ENCODE measurements at places on chromosomes 3 and 15.

- DNase-seq: no peak
Observed at GRCh38 chr3:112514527-112515128, 15.4 kb upstream of the BTLA start.

DNA sequence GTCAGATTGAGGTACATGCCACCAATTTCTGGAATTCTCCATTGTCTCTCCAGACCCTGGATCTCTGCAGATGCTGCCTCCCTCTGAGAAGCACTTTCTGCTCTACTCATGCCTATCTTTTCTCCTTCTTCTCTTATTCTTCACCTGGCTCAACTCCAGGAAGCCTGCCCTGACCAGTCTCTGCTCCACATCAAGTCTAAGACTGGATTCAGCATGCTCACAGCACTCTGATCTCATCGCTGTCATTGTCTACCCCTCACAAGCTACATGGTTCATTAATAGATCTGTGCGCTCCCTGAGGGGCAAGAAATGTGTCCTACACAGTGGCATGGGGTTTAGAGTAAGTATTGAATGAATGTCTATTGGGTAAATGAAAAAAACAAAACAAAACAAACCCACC lies 38.7 kb downstream of the CCR4 start:
- no peak for DNase-seq

DNA sequence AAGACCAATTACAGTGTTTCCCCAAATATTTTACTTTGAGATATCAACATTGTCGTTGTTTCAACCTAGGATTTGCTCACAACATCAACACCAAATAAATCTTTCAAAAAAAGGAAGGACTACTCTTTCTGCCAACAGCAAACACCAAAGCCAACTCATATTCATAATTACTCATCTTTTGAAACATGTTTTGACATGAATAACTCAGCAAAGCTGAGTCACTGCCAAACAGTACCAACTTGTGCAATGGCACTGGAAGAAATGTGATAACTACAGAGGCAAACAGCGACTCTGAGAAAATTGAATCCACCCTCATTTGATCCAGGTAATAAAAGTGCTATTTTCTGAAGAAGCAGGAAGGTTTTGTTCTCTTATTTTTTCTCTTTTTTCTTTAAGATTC lies 67.2 kb downstream of the PEX5L start:
- peak; percentile 64 for DNase-seq

DNA sequence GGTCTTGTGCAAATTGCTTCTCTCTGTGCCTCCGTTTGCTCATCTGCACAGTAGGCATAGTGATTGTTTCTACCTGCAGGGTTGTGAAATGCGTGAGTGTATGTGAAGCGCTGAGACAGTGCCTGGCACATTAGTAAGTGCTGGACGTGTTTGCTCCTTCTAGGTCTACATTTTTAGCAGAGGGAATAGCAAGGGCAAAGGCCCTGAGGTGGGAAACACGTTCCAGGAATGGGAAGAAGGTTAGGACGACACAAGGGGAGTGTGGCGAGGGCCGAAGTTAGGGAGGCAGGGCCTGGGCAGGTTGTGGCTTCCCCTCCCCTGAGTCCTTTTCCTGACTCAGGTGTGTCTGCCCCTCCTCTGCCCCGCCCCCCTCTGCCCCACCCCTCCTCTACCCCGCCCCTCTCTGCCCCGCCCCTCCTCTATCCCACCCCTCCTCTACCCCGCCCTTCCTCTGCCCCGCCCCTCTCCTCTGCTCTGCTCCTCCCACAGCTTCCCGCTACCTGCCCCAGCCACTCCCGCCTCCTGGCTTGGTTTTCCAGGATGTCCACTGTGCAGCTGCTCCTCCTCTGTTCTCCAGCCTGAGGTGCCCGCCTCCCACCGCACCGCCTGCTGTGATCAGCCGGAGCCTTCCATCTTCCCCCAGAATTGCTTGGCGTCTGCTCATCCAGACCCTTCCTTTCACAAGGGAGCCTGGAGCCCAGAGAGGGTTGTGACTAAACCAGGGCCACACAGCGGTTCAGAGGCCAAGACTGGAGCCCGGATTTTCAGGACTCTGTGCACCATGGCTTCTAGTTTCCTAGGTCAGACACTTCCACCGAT lies 31.1 kb upstream of the SMAD6 start:
- no peak for DNase-seq

DNA sequence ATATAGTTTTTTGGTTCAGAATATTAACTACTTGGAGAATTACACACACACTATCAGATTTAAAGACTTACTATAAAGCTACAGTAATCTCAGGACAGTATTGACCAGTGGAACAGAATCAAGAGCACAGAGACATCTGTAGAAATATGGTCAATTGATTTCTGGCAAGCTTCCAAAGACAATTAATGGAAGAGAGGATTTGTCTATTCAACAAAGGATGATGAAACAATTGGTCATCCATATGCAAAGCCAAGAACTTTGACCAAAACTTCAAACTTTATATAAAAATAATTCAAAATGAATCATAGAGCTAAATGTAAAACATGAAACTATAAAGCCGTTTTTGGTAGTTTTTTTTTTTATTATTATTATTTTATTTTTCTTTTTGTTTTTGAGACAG lies 29.8 kb upstream of the MB21D2 start:
- DNase-seq: no peak

DNA sequence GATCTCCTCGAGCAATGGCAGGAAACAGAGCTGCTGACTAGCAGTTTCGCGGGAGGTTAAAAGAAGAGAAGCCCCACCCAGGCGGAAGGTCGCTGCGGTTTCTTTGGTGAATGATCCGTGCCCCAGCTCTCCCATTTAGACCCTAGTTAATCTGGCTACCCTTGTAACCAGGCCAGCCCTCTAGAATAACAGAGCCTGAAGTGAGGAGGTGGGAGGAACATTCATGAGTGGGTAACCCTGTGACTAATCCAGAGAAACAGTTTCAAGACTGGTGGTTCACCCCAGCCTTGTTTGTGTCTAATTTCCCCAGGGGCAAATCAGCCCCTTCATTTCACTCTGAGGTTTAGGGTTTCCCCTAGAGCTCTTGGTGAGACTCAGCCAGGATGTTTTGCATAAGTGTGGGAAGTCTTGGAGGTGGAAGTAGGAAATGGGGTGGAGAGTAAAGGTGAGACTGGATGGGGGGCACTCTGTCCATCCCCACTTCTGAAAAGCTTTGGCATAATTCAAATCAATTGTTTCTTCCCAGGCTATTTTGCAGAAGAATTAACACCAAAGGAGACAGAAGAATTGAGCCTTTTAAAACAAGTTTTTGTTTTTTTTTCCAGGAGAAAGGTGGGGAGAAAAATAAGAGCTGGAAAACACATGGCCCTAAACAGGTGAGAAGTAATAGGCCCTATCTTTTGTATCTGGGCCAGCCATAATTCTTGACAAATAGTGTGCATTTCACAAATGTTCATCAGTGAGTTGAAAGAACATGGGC lies 303.1 kb downstream of the RPLP1 start:
- DNase-seq: peak; percentile 44

GRCh38 chr3:158790901-158791589 lies 10.8 kb upstream of the MFSD1 start:
- peak; percentile 68 for DNase-seq

DNA sequence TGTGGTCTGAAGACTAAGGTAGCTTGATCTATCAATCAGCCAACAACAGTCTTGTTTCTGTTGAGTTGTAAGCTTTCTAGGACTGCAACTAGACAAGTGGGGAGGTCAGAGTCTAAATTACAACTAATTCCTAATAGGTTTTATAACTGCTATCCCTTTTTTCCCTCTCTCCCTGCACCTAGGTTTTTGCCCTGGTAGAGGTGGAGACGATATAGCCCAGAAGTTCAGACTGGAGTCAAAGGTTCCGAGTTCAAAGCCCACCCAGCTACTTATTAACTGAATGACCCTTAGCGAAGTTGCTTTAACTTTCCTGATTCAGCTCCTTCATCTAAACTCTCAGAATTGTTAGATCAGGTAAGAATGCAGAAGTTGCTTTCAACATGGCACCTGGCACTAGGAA lies 100.6 kb downstream of the IGF2BP2 start:
- DNase-seq: no peak

DNA sequence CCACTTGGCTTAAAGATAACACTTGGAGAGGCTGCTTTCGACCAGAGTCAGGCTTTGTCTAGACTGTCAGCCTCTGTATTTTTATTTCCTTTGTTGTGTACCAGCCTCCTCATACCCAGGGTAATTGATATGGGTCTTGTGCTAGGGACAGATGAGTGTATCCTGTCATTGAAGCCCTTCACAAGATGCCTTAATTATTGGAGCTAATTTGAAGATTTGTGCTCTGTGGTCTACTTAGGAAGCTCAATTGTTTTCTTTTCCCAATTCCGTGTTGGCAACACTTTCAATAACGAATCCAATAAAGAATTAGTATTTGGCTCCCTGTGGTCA lies 60.5 kb upstream of the DPH6 start:
- DNase-seq: no peak

DNA sequence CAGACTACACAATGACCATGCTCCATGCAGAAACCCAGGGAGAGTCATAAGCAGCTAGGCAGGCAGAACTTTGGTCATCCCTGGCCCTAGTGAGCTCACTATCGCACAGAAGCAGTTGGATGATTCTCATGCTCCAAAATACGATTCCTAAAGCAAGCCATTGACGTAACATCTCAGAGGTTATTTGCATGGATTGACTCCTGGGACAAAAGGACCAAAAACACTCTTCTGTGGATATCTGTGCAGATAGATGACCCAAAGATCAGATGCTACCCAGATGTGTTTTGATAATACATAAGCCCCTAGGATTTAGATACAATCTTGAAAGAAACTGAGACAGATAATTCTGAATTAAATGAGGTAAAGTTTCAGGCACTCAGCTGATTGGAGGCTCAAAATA lies 33.4 kb upstream of the STT3B start:
- no peak for DNase-seq

GRCh38 chr3:53045518-53046170 lies at the start of gene SFMBT1:
Gene SFMBT1 (minus strand): TSS chr3:53046073. CDS start chr3:52969128, 76,945 bp downstream.
- DNase-seq: peak; percentile 58

DNA sequence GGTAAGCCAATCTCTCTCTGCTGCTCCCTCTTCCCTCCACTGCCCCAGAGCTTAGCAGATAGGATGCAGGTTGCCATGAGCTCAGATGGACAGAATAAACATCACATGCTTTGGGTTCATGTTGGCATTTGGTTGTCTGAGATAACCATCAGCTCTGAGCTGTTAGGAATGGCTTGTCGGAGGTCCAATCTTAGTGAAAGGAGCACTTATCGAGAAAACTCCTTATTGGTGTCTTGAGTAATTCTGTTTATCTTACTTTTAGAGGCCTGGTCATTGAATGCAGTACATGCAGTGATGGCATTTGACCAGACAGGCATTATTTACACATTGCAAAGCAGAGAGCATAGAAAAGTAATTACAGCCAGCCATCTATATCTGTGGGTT lies 99.7 kb downstream of the CEMIP start:
- DNase-seq: no peak

DNA sequence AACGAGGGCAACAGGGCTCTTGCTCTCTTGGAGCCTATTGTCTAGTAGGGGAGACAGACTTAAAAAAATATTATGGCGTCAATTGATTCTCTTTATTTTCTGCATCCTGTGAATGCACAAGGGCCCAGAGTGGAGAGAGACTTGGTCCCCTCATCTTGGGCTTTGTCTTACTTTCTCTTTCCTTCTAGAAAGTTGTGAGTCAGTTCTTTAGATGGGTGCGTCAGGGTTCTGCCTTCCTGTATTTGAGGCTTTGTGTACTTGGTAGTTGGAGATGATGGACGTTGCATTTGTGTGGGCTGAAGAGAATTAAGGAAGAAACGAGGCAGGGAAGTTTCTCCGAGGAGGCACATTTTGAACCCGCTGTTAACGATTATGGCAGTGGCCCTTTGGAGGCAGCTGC lies 52.9 kb downstream of the CACNA1D start:
- DNase-seq: no peak

DNA sequence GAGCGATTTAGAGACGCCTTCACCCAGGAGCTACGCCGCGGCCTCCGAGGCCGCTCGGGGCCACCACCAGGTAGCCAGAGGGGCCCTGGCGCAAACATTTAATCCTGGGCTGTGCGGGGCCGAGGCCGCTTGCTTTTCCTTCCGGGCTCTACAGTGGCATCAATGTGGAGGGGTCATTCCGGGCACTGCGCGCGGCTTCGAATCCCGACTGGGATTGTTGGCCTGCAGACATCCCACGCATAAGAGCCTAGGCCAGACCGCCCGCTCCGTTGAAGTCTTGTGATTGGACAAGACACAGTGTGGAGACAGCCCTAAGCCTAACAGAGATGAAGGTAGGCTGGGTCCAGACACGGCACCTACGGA lies 568 bp upstream of the NCBP2 start:
- DNase-seq: no peak

- DNase-seq: no peak
Observed at GRCh38 chr3:64505419-64505818, 182.4 kb downstream of the ADAMTS9 start.

DNA sequence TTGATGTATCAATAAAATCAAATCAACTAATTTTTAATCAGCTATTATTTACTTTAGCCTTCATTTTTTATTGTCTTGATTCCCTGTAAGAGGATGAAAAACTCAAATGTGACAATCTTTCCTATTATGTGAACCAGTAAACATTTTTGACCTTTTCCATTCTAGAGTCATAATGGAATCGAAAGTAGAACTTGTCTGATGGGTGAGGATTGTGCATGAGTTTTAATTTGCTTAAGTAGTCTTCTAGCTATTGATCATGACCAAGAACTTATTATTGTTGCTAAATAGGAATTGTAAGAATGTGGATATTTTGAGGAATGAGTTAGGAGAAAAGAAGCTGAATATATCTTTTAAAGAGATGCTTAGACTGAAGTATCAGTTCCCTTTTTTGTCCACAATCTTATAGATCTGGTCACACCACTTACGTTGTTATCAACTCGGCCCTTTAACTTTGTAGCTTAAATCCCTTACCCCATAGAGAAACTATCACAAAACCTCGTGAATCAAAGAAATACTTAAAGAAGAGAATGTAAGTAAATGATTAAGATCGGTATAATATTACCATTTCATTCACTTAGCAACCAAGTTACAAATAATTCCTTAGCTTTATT lies 147.3 kb downstream of the TP63 start:
- DNase-seq: no peak

DNA sequence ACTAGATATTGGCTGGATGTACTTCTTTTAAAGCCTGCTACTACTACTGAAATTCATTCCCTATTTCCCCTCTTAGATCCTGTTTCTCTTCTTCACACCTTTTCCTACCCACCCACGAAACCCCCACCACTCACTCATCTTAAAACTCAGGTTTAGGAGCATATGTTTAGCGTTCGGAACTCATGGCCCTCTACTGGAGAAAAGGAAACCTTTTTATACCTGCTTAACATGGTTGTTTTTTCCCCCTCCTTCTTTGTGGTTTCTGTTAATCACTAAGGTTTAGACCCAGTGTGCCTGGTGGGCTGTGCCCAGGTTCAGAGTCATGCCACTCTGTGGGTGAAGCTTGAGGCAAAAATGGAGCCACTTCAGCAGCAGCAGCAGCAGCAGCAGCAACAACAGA lies 2.6 kb downstream of the ARID3B start:
- no peak for DNase-seq
